GM12878 (cell line): ENCODE measurements at places on chromosomes 1 and 21.

DNA sequence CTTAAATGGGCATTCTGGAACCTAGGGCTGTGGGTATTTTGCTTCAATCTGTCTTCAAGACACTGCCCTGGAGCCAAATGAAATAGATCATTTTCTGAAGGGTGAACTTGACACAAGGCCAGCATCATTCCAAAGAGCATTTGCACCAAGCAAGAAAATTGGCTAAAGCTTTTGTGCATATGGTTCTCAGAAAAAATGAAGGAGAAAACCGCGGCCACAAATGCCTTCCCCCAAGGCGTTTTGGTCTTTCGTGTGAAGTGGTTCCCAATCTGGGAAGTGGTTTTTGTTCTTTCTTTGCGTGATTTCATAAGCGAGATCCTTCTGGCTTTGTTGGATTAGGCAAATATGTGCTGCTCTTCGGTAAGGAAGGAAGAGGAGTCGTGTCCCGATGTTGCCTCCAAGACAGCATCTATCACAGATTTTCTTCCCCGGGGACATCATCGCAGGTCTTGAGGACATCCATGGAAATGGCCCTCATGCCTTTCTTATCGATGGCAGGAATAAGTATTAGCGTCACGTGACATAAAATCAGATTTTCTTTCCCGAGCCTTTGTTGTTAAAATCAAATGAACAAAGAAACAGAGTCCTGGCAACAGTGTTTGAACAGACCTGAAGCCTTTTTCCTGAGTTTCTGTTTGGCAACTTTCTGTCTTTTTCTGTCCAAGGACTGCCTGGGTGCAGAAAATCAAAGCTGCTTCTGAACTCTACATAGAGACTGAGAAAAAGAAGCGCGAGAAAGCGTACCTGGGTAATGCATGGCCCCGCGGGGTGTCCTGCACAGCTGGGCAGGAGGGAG lies 31.0 kb downstream of the ATP5PO start:
- DNase-seq = no peak

DNA sequence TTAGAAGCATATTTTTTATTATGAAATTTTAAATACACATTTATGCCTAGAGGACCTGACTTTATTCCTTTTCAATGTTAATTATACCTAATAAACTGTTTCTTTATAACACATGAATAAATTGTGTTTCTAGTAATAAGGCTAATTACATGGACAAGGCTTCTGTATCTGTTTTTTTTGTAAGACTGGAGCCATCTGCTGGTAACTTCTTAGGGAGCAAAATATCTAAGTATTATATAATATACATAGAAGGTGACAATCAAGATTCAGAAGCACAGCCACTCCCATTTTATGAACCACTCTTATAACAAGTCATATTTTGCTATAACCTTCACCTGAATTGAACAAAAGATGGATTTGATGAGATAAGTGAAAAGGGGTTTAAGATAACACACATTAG lies 84.2 kb downstream of the LBR start:
- no peak for DNase-seq

DNA sequence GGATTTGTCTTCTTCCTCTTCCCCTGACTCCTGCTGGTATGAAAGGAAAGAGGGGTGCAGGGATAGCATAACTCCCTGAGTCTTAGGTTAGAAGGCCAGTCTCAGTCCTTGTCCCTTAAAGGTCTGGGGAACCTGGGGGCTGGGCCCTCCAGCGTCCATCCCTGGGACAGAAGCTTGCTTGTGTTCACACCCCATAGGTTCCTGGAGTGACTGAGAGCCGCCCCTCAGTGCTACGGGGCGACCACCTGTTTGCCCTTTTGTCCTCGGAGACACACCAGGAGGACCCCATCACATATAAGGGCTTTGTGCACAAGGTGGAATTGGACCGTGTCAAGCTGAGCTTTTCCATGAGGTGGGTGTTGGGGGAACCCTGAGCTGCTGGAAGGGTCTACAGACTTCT lies 13.1 kb downstream of the RHOC start:
- no peak for DNase-seq

DNA sequence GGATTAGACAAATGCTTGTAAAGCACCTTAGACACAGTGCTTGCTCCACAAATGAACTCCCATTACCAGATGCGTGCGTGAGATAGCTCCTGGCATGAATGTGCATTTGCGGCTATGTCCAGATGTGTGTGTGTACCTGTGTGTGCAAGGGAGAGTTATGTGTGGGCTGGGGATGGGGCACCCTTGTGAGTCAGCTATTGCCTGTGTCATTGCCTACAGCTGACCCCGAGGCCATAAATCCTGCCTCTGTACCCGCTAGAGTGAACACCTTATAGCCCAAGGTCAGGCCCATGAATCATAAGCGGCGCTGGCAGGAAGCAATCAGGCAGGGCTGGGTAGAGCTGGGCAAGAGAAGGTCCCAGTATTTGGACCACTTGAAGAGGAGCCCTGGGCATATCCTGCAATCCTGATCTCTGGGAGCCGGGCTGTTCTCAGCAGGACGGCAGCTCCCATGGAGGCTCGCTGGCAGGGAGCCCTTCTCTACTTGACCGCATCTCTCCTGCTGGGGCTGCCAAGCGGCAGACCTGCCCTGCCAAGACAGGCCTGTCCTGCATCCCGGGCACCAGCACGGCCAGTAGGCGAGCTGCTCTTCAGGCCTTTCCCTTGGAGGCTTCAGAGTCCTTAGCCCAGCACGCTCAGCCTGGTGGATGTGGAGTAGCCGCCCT lies 86.4 kb downstream of the TMEM53 start:
- no peak for DNase-seq

- DNase-seq = no peak
Observed at GRCh38 chr1:24679725-24680124, 36.6 kb downstream of the SRRM1 start.
